Stimulated activated CD8-positive, alpha-beta memory T cell treated with anti-CD3 and anti-CD28 coated beads, Interleukin-7, amount 100 ng/mL, for 1 hour (primary cell): ENCODE measurements at places on chromosomes 6 and 20.

DNA sequence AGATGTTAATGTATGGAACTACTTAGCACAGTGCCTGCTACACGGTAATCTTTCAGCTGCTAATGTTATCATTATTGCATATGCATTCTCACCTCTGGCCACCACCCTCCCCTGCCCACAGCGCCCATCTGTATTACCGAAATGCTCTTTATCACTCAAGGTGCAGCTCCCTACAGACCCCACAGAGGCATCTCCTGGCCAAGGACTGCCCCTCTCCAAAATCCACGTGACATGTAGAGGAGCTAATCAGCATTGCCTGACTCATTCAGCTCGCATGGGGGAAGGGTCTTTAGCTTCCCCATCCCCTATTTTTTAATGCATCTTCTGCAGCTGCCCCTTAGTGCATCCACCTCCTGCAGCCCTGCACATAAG is 41.8 kb downstream of the SLC22A23 start:
- DNase-seq: no peak

GRCh38 chr6:149212206-149212605 is 105.3 kb upstream of the TAB2 start:
- no peak for DNase-seq

DNA sequence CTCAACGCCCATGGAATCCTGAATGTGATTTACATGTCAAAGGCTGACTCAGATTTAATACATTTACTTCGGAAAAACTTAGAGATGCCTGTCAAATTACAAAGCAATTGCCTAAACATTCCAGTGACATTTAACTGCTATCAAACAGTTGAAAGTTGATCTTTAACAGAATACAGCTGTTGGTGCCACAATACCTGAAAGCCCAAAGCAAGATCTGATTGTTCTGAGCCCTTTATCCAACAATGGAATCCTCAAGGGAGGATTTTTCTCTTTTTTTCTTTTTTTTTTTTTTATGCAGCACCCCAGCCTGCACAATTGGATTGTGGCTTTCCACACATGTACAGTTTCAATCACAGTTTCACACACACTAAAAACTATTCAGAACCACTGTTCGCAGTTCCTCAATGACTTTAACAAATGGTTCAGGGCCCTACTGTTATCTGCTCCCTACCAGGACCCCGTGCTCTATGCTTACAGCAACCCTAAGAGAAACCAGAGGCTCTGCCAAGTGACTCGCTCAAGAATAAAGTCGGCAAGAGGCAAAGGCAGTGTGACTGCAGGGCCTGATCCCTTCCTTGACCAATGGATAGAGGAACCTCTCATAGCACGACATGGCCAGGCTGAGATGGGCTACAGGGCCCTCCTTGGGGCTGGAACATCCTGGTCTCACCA is 33.3 kb downstream of the EPB41L2 start:
- no peak for DNase-seq

DNA sequence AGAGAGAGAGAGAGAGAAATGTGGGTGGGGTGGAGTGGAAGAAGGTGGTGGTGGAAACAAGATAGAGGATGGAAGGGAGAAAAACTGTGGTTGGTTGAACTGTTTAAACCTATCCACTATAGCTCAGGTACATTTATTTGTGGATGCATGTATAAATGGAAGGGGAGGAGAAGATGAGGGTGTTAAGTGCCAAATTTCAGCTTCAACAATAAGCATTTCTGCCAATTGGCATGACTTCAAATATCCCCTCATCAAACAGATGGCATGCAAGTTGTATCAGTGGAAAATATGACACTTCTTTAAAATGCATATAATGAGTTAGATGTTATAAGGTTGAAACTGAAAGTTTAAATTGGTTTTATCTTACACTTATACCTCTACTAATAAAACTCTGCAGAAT is 216.1 kb downstream of the LMBRD1 start:
- DNase-seq: no peak

DNA sequence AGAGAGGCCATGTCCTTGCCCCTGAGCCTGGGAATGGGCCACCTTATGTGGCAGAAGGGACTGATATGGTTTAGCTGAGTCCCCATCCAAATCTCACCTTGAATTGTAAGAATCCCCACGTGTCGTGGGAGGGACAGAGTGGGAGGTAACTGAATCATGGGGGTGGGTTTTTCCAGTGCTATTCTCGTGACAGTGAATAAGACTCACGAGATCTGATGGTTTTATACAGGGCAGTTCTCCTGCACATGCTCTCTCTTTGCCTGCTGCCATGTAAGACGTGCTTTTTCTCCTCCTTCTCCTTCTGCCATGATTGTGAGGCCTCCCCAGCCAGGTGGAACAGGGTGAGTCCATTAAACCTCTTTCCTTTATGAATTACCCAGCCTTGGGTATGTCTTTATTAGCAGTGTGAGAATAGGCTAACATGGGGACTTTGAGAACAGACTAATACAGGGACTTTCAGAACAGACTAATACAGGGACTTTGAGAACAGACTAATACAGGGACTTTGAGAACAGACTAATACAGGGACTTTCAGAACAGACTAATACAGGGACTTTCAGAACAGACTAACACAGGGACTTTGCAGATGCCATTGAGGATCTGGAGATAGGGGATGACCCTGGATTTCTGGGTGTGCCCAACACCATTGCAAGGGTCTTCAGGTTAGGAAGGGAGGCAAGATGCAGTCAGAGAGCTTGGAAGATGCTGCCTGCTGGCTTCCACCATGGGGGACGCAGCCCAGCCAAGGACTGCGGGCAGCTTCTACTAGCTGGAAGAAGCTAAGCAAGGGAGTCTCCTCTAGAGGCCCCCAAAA is 86.9 kb downstream of the RAMACL start:
- no peak for DNase-seq

DNA sequence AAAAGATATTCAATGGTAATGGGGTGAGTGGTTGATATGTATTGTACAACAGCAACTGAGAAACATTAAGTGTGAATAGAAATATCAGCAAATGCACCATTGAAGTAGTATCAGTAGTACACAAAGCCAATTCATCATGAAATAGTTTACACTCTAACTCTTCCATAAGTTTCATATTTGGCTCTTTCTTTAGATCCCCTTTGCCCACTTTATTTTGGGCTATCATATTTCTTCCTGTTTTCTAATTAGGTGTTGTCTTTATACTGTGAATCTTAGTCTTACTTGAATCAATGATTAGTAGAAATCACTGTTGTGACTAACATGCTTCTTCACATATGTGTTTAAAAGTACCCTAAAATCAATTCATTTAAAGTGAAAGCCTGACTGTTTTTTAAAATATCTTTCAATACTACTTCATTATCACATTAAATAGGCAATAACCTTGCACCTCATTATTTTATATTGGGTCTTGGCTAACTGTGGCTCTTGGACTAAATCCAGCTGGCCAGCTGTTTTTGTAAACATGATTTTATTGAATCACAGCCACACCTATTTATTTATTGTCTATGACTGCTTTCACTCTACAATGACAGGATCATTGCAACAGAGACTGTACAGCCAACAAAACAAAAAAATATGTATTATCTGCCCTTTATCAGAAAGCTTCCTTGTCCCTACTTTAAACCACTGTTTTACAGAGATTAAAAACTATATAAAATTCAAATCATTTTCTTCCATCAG is 38.9 kb downstream of the EYS start:
- DNase-seq: no peak

DNA sequence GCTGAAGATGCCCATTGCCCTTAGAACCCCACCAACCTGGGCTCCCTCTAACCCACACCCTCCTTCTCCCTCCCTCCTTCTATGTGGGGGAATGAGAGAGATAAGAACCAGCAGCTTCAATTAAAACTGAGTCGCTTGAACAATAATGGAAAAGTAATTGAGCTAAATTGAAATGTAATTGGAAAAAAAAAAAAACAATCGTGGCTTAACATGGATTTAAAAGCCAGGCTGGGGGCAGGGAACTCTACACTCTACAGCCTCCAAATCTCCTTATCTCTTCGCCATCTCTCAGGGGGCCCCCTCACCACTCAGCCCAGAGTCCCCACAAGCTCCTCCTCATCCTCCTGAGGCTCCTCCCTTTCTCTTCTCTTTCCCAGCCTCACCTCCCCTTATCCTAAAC is 83.2 kb downstream of the MDGA1 start:
- DNase-seq: no peak

GRCh38 chr20:15251171-15251570 is 913.8 kb upstream of the FLRT3 start:
- no peak for DNase-seq

GRCh38 chr6:99711925-99712324 is 105.3 kb downstream of the PRDM13 start:
- no peak for DNase-seq

DNA sequence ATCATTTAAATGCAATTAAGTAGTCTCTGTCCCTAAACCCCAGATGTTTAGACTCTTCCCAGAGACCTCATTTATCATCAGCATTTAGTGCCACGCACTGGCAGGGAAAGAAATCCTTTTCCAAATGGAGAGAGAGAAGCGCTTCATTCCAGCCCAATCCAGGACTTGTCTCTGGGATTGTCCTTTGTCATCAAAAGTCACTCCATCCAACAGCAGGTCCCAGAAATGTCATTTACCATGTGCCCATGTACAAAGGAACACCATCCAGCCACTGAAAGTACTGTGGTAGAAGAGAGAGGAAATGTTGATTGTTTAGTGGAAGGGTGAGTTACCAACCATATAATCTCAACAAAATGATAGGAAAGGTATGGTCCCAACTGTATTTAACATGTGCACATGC is 66.9 kb upstream of the SMIM28 start:
- DNase-seq: no peak

- no peak for DNase-seq
These were observed 18.4 kb downstream of the BLTP3A start for GRCh38 chr6:34810017-34810882.

GRCh38 chr6:138205437-138206094 is 12.7 kb downstream of the PBOV1 start:
- no peak for DNase-seq

- DNase-seq: no peak
These were observed 201.1 kb upstream of the RREB1 start for GRCh38 chr6:6906570-6907213.

- DNase-seq: no peak
These were observed 94.5 kb downstream of the PKHD1 start for GRCh38 chr6:51992876-51993275.

GRCh38 chr20:20781029-20781428 is 68.6 kb upstream of the RALGAPA2 start:
- DNase-seq: no peak

GRCh38 chr6:105755885-105756284 is 330.3 kb upstream of the PRDM1 start:
- no peak for DNase-seq

- no peak for DNase-seq
These were observed 263.6 kb downstream of the CD83 start for GRCh38 chr6:14380901-14381828.

GRCh38 chr6:155384321-155384952 is 70.2 kb upstream of the TFB1M start:
- no peak for DNase-seq

- no peak for DNase-seq
These were observed 199.0 kb upstream of the KCNG1 start for GRCh38 chr20:51221791-51222408.

DNA sequence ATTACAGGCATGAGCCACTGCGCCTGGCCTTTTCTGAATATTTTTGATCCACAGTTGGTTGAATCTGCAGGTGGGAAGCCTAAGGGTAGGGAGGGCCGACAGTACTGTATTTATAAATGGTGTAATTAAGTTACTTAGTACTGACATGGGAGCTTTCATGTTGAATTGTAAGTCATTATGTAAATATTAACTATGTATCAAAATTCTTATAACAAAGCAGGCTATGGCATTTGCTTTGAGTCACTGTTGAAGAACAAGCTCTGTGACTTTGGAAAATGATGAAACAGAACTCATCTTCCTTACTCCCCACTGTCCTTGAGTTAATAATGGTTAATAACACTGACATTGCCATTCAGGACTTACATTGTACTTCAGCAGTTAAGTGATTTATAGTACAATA is 63.0 kb upstream of the TXNDC5 start:
- no peak for DNase-seq

- peak; percentile 11 for DNase-seq
These were observed 646 bp downstream of the RPS6KA2 start for GRCh38 chr6:166626177-166627032.

DNA sequence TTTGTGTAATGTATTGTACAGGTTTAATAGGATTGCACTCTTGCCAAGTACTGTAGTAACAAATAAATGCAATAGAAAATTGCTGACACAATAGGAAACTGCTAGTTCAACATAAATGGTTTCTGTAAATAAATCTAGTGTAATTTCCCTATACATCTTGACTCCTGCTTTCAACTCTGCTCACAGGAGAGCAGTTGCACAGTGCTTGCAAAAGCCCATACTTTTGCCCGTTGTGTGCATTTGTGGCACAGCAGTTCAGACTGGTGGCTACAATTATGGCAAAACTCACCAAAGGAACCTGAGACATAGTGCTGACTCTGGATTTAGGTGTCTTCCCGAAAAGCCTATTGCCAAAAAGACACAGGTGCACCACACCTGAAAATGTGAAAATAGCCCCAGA is 953.3 kb upstream of the SLC35B3 start:
- DNase-seq: no peak

DNA sequence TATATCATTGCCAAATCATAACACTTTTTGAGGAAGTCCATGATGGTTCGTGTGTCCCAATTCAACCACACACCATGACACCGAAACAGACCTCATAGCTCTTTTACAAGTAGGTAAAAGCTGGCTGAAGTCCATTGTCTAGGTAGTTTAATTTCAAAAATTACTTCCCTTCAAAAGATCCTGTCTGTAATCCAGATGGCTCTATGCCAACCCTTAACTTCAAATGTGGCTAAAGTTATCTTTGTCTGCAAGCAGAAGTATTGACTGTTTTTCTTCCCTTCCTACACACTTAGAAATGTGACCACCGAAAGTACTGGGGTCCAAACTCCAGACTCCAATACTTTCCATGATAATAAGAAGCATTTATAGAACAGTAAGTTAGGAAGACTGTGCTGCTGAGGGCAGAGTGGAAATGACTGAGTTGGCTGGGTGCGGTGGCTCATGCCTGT is 8.3 kb upstream of the TIAM2 start:
- no peak for DNase-seq

GRCh38 chr6:1593958-1594314 is 15.8 kb upstream of the FOXC1 start:
- no peak for DNase-seq

DNA sequence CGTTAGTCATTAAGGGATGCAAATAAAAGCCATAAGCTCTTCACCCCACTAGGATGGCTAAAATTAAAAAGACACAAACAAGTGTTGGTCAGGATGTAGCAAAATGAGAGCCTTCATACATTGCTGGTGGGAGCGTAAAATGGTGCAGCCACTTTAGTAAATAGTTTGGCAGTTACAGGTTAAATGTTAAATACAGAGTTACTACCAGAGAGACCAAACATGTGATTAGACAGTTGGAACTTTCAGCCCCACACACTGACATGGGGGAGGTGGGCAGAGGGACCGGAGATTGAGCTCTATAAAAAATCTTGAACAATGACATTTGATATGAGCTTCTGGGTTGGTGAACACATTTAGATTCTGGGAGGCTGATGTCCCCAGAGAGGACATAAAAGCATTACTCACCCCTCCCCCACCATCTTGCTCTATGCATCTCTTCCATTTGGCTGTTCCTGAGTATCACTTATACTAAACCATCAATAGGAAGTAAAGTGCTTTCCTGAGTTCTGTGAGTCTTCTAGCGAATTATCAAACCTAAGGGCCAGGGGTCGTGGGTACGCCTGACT is 20.4 kb upstream of the ZNF318 start:
- DNase-seq: no peak
